ENCODE measurements at places on chromosomes 12 and 14.

GRCh38 chr12:87848248-87848868 lies 180.8 kb downstream of the C12orf50 start:
- peak; percentile 47 for DNase-seq

- DNase-seq = no peak
These were observed 27.9 kb upstream of the MYF6 start for GRCh38 chr12:80679346-80680131.

- peak; percentile 36 for DNase-seq
These were observed at the start of gene KRT80 for GRCh38 chr12:52191841-52192791. TSS of gene KRT80 (minus strand) at chr12:52192014. CDS start at chr12:52191902, 112 bp downstream.

GRCh38 chr12:75823475-75823874 lies 208.1 kb downstream of the PHLDA1 start:
- no peak for DNase-seq

- no peak for DNase-seq
These were observed 342.6 kb downstream of the NOVA1 start for GRCh38 chr14:26255213-26255612.

- no peak for DNase-seq
These were observed 29.6 kb upstream of the NCOR2 start for GRCh38 chr12:124597041-124597440.

DNA sequence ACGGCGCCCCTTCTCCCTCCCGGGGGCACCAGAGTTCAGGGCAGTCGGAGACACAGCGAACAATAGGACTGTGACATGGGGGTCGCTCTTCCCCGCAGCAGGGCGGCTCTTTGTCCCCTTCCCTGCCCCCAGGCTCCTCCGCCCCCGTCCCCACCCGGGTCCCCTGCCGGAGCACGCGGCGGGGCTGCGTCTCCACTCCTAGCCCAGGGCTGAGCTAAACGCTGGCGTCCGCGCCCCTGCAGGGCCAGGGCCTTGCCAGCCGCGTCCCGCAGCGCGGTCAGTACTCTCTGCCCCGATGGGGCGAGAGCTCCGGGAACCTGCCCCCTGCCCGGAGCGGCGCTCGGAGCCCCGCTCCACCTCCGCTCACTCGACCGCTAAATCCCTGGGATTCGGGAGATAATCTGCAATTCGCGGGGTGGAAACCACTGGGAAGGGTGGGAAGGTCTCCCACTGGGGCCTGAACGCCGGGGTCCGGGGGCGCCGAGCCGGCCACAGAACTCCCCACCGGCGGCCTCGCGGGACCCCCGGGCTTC lies 825 bp upstream of the CCDC85C start:
- no peak for DNase-seq

GRCh38 chr14:59281609-59282377 lies 93.3 kb downstream of the DAAM1 start:
- no peak for DNase-seq

DNA sequence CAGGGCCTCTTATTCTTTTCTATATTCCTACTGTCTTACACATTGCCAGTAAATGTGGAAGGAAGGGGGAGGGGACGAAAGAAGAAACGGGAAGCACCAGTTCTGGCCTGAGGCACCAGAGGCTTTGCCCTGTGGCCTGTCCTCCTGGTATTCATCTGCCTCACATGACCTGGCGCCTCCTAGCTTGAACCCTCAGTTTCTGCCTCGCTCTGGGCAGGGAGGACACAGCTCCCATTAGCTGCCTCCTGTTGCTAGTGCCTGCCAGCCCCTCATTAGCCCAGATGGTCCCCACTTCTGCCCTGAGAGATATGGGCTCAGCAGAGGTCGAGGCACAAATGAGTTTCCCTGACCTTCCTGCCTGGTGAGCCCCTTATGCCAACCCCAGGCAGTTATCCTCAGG lies 3.0 kb upstream of the PLEKHG6 start:
- no peak for DNase-seq

DNA sequence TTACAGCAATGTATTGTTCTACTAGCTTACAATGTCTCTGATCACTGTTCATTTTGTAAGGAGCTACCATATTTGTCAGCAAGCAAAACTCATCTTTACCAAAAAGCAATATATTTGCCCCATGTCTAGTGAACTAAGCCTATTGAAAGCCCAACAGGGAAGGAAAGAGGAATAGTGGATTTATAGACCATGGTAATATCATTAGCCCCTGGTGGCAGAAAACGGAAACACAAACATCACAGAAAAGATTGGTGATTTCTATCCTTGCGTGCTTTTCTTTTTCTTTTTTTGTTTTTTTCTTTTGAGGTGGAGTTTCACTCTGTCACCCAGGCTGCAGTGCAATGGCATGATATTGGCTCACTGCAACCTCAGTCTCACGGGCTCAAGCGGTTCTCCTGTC lies 1562.4 kb upstream of the TMEM132C start:
- no peak for DNase-seq

- DNase-seq = no peak
These were observed 96.0 kb downstream of the TGFB3 start for GRCh38 chr14:75885829-75886228.

DNA sequence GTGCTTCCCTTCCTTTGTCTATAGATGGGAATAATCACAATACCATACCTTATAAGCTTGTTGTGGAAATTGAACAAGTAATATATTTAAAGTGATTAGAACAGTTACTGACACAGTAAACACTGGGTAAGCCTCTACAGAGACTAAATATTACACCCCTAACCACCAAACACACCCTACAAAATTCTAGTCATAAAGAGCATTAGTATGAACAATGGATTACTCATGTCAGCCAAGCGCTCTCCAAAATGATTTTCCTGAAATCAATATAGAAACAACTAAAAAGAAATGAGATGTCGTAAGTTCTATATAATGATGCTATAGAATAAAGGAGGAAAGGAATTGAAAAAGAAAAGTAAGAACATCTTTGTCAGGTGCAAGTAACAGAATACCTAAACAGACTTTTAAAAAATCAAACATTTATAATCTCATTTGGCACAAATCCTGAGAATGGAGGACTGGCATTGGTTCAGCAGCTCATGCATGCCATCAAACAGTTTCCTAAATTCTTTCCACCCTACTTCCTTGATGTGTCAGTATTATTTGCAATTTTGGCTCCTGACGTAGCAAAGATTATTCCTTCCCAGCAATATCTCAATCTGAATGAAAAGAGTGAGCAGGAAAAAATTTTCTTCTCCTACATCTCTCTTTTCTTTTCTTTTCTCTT lies 118.0 kb downstream of the SINHCAF start:
- no peak for DNase-seq

GRCh38 chr14:100287202-100287997 lies 18.8 kb downstream of the SLC25A29 start:
- no peak for DNase-seq

GRCh38 chr12:121927813-121928212 lies 9.4 kb downstream of the CFAP251 start:
- DNase-seq = no peak

- no peak for DNase-seq
These were observed 58.2 kb upstream of the FLRT2 start for GRCh38 chr14:85471744-85472143.

GRCh38 chr14:72948481-72949138 lies 22.3 kb downstream of the DCAF4 start:
- peak; percentile 62 for DNase-seq

DNA sequence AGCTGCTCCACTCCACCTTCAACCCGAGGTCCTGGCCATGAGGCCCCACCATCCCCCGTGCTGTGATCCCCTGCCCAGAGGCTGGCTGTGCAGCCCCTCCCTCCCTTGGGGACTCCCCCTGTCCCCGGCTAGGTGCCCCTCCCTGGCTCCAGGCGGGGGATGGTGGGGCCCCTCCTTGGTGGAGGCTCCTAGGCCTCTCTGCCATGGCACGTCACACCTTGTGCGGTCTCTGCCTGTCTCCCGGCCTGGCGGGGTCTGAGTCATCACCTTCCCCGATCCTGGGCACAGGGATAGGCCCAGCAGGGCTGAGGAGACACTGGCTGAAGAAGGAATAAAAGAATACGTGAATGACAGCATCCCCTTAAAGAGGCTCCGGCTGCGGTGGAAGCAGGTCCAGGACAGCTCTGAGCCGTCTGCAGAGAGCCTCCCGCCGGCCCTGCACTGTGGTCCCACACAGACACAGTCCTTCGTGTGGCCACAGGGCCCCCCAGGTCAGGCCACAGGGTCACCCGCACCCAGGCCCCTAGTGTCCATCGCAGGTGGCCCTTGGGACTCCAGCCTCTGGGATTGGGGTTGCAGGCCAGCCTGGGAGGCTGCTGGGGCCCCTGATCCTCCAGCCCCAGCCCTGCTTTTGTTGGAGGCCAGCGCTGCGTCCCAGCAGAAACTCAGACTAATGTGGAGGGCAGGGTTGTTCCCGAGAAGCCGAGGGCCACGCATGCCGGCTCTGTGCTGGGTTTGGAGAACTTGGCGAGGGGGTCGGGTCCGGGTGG lies 43.6 kb downstream of the KIF26A start:
- DNase-seq = no peak

DNA sequence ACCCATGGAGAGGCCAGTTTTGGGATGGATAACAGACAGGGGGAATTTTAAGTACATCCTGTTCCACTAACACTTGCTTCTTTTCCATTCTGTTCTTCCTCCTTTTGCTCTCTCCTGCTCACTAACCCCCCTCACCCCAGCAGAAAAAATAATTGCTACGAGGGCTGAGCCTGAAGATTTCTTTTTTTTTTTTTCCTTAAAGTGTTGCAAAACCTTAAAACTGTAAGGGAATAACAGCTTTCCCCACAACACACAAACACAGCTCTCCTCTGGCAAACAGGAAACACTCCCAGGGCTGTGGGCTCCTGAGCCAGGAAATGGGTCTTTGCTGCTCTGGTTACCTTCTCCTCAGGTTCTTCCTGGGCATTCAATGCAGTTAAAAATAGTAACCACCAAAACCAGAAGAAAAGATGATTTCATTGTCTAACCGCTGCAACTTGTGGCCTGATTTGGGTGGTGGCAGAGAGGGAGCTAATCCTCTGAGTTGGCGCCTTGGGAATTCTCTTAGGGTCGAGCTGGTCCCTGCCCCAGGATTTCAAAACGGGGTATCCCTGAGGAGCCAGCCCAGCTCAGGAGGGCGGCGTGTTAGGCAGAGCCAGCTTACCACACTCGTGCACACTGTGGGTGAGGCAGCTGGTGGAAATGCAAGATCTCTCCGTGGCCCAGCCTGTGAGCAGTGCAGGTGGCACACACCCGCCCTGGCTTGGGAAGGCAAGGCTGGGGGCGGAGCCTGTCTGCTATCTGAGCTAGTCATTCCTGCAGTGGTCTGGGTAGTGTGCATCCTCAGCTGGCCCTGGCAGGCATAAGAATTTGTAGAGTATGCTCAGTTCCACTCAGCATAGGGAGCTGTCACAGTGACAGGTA lies 17.1 kb upstream of the EMP1 start:
- DNase-seq = no peak

GRCh38 chr14:81797315-81797714 lies 263.7 kb upstream of the SEL1L start:
- DNase-seq = no peak

GRCh38 chr14:89138846-89139245 lies 278.2 kb downstream of the FOXN3 start:
- DNase-seq = no peak

GRCh38 chr12:80217011-80217535 lies 117.7 kb downstream of the OTOGL start:
- no peak for DNase-seq

DNA sequence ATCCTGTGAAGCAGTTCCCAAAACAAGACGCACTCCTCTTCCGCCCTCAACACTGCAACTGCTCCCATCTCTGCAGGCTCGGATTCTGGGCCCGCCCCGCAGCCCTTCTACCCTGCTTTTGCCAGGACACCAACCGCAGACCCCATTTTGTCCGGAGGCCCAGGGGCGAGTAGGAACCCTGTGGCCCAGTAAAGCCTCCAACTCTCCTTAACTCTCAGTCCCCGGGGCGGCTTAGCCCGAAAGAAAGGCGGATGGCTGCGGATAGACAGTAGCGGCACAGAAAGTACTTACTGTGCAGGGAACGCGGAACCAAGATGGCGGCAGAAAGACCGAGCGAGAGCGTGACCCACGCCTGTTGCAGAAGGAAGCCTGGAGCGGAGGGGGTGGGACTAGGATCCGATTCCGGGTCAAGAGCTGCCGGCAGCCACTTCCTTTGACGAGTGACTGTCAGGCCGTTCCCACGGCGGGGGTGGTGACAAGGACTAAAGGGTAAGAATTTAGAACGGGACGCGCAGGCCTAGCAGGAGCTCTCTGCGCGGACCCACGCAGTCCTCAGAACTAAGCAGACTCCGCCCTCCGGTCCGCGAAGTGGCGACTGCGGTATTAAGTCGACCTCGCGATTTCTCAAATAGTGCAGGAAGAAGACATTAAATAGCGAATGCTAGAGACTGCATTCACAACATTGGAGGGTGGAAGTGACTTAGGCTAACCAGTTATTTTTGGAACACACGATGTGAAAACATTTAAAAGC lies at the start of gene NACA:
NACA (minus strand) TSS at position 328 of the 751 bp plus-strand sequence. CDS start 778 bp downstream, outside the sequence.
- DNase-seq = peak; percentile 97

GRCh38 chr14:54050759-54051158 lies 94.1 kb upstream of the BMP4 start:
- no peak for DNase-seq

- DNase-seq = peak; percentile 85
These were observed 16.6 kb downstream of the TAMALIN start for GRCh38 chr12:52023182-52023975.

DNA sequence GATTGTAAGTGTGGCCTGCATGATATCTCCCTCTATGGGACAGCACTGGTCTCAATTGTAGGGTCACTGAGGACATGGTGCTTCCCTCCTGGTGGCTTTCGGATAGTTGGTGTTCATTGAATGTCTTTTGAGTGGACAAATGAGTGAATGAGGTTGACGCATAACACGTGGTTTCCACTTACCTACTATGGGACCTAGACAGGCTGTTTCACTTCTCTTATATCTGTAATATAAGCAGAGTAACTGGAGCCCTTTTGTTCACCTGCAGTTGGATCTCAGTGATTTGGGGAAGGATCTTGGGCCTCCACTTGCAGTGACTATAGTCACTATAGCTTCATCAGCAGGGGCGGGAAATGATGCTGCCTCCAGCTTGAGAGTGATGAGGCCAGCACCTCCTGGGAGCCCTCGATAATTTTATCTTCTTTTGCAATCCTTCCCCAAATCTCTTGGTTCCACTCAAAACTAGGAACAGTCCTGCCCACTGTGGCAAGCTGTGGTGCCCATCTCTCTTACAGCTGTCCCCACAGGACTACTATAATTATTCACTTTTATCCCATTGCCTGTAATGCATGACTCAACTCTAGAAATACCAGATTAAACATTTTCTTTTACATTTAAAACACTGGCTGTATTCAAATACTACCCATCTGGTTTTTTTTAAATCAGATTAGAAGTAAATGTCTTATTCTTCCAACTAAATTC lies 242.9 kb downstream of the CHST11 start:
- DNase-seq = no peak

DNA sequence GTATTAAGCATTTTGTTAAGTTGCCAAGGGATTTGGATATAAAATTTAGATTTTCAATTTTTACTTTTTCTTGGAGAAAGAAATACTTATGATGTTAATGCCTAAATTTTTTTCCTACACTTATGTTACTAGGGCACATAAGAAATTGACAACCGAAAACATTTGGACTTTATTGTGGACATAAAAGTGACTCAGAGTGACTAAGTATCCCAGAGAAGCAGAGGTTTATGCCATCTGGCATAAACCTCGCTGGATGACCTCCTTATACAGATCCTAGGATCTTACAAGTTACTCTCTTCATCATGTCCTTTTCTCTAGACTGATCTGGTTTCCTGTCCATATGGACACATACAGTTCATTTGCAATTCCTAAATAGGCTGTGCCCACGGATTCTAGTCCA lies 89.8 kb downstream of the RERG start:
- no peak for DNase-seq

Data from hematopoietic multipotent progenitor cell treated with erythropoietin and hydrocortisone succinate and interleukin-3 and kit ligand, for 15 days (in vitro differentiated cells).